Camera-type eye (tissue), 1 donor: ENCODE measurements at places on chromosomes 13 and 19. TPM values are rescaled to one million over a fixed set of nuclear protein-coding genes. Genes with fewer than 3 reads are reported as not detected.

GJB6 gene
- 3.4 TPM for total RNA-seq

SACS gene
- 94.6 TPM for total RNA-seq

VAV1 gene
- 4.9 TPM for total RNA-seq

ZNF560 gene
- total RNA-seq, result not detected

LILRA2 gene
- total RNA-seq, result not detected

PPFIA3 gene
- 27.9 TPM for total RNA-seq

SARS2 gene
- 20.2 TPM for total RNA-seq

LGALS4 gene
- 0.55 TPM for total RNA-seq

NANOS2 gene
- not detected for total RNA-seq

FAM216B gene
- total RNA-seq, result 0.55 TPM

ZNF497 gene
- 8.7 TPM for total RNA-seq

LILRB4 gene
- total RNA-seq, result 0.71 TPM

C19orf67 gene
- total RNA-seq, result not detected

CYP4F22 gene
- not detected for total RNA-seq

ZNF430 gene
- total RNA-seq, result 29.2 TPM

OR10H1 gene
- total RNA-seq, result not detected
